Activated CD4-positive, alpha-beta T cell treated with anti-CD3 and anti-CD28 coated beads for 1 hour (primary cell): ENCODE measurements at places on chromosomes 13 and 19.

DNA sequence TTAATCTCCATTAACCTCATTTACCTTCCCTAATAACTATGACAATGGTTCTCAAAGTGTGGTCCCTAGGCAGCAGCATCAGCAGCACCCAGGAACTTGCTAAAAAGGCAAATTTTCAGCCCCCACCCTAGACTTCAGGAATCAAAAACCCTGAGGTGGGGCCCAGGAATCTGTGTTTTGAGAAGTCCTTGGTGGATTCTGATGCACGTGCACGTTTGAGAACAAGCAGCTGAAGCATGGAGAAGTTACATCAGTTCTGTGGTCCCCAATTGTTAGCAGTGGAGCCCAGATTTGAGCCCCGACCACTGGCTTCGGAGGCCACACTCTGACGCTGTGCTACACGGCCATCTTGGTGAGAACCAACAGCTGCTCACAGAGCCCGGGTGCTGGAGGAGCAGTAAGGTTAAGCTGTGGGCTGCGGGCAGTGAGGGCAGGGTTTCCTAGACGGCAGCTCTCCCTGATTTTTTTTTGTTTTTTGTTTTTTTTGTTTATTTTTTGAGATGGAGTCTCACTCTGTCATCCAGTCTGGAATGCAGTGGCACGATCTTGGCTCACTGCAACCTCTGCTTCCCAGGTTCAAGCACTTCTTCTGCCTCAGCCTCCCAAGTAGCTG, 14.0 kb upstream of the CD22 start:
- no peak for DNase-seq

DNA sequence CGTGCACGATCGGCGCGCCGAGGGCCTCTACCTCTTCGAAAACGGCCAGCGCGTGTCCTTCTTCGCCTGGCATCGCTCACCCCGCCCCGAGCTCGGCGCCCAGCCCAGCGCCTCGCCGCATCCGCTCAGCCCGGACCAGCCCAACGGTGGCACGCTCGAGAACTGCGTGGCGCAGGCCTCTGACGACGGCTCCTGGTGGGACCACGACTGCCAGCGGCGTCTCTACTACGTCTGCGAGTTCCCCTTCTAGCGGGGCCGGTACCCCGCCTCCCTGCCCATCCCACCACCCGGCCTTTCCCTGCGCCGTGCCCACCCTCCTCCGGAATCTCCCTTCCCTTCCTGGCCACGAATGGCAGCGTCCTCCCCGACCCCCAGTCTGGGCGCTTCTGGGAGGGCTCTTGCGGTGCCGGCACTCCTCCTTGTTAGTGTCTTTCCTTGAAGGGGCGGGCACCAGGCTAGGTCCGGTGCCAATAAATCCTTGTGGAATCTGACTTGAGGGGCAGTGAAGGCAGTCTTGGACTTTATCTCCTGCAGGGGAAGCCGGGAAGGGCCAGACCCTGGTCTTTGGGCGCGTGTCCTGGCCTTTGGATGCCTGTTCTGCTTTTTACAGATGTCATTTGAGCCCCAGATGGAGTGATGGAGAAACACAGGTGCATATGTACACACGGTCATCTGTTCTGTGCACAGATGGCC, 2.2 kb downstream of the CLEC11A start:
- no peak for DNase-seq

GRCh38 chr13:107452833-107453232, 762.5 kb downstream of the LIG4 start:
- no peak for DNase-seq

DNA sequence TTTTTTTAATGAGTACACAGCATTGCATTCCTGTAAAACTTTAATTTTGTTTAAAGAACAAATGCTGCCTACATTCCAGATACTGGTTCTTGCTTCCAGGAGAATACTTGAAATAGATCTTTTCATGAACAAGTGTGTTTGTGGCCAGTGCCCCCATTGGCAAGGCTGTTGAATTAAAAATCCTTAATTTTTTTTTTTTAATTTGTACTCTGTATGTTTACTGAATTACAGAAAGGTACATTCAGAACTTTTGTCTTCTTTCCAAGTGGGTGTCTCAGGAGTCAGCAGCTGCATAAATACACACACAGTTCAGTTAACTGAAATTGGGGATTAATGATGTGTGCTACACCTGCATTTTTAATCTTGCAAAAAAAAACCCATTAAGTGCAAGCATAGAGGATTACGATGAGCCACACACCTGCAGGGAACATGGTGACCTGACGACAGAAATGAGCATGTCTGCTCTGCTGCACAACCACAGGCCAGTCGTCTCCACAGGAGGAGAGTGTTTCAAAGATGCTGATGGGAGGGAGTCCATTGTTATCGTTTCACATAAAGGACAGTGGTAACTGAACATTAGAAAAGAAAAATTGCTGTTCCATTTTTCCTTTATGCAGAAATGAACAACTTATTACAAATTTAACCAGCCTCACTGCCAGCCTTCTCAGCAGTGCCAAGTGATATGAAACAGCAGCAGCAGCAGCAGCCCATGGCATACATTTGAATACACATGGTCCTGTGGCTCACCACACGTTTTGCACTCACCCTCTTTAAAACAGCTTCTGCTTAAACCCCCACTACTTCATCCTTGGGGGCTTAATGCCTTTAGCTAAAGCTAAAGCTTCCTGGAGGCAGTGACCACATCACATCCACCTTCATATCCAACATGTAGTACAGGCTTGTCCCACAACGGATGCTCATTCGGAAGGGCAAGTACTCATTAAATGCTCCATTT, 72.3 kb upstream of the RFC3 start:
- DNase-seq: no peak

- DNase-seq: no peak
These were observed 17.1 kb downstream of the CHERP start for GRCh38 chr19:16524991-16525734.

- DNase-seq: no peak
These were observed 17.8 kb downstream of the ARID3A start for GRCh38 chr19:943551-944170.

DNA sequence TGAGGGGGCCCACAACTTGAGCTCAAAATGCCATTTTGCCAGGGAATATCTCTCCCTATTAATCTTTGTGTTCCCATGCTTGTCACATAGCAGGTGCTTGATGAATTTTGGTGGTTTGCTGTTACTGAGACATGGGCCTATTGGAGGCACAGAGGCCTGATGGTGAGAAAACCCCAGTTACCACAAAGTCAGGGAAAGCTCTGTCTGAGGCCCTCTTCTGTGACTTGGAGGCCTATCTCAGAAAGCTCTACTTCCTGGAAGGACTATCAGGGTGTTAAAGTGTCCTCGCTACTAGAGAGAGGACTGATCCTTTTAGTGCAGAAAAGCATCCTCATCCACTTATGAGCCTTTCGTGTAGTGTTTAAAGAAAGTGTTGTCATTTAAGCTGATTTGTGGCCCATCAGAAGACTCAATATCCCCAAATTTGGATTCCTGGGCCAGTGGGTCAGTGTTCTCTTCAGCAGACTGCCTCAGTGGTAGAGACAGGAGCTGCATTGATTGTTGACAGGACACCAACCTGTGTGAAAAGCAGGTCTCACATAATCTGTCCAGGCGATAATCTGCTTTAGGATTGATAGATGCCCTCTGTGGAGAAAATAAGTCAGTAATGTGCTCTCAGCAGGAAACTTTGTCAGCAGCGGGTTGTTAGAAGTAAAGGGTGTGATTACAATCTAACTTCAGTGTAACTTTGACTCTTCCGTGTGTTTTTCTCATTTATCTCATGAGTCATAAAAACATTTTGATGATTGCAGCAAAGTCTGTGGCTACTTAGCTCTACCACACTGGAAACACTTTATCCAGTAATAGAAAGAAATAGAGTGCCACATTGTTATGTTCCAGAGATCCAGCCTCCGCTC, 121.0 kb downstream of the AKAP11 start:
- DNase-seq: no peak
